ENCODE measurements at places on chromosomes 3 and 15.
A peak's percentile ranks its signal among the peaks of the same experiment; 100 is the strongest.

- DNase-seq = peak; percentile 80
These were observed 20.3 kb downstream of the FAM98B start for GRCh38 chr15:38474155-38474757.

GRCh38 chr3:134535186-134535970, 49.5 kb downstream of the CEP63 start:
- no peak for DNase-seq

DNA sequence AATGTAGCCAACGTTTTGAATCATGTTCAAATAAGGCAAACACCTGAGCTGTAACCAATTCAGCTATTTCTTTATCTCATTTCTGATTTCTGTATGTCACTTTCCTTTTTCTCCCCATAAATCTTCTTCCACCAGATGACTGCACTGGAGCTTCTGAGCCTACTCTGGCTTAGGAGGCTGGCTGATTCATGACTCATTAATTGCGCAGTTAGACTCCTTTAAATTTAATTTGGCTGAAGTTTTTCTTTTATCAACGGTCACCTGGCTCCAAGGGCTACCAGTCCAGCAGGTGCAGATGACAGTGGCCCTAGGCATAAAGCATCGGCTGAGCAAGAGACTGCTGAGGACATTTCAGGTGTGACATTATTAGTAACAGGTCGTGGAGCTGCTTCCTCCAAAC, 39.6 kb upstream of the ITGA11 start:
- DNase-seq = no peak

DNA sequence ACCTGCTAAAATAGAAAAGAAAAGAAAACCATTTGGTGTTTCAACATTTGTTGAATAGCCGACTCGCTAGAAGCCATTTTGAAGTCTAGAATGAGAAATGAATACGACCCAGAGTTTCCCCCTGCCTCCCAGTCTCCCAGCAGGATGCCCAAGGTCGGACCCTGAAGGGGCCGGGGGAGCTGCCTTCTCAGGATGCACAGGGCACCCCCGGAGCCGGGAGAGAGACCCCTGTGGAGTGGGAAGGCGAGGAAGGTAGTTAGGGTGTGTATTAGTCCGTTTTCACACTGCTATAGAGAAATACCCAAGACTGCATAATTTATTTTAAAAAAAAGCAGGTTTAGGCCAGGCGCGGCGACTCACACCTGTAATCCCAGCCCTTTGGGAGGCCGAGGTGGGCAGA, 44.7 kb downstream of the NIPA2 start:
- DNase-seq = no peak

GRCh38 chr3:127234778-127235177, 41.8 kb downstream of the PRR23E start:
- DNase-seq = no peak

DNA sequence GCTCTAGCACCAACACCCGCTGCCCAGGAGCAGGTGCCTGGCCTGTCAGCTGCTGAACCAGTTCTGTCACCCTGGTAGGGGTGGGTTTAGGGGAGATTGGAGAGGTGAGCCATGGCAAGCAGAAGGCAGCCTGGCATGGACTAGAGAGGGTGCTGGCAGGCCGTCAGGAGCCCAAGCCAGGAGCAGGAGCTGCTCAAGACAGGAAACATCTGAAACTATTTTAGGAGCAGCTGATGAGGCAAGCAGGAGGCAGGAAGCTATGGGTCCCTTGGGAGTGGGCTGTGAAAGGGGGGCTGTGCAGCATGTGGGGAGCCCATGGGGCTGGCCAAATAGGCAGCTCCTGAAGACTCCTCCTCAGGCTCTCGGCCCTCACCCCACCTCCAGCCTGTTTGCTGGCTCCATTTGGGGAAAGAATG, 2.3 kb downstream of the INKA1 start:
- peak; percentile 83 for DNase-seq

DNA sequence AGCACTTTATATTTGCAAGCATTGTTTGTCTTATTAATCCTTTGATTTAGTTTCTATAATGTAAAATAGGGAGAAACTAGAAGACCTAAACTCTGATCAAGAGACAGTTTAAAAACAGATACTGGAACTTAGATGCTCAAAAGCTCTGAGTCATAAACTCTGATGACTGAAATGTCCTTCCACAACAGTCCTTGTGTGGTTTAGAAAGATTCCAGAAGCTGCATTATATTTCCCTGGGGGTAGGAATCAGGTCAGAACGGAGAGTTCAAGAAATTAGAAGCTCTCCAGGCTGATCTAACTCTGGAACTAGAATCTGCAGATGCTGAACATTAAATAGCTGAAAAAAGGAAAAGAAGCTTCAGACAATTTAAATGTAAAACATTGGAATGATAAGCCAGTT, 18.3 kb upstream of the ONECUT1 start:
- no peak for DNase-seq

DNA sequence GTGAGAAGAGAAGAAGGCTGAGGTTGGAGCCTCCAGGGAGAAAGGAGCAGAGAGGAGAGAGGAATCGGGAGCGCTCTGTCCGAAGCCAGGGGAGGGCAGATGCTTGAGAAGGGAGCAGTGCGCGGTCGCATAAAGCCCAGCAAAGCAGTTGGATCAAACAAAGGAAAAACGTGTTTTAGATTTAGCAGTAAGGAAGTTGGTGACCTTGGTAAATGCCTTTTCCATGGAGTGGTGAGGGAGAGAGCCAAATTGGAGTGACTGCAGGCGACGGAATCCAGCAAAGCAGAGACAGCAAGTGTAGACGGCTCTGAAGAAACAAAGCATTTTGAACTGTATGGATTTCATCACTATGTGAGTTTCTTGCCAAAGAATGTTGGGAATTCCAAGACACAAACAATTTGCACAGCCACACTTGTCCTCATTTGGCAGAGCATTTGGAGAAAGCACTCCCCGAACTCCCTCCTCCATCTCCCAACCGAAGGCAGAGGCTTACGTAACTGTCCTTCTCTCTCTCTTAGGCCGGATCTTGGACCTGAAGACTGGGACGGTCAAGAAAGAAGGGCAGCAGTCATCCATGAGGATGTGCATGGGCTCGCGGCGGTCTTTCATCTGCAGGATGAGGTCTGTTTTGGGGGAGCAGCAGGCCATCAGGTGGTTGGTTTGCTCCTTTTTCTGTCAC, 103.6 kb downstream of the ARNT2 start:
- DNase-seq = no peak

DNA sequence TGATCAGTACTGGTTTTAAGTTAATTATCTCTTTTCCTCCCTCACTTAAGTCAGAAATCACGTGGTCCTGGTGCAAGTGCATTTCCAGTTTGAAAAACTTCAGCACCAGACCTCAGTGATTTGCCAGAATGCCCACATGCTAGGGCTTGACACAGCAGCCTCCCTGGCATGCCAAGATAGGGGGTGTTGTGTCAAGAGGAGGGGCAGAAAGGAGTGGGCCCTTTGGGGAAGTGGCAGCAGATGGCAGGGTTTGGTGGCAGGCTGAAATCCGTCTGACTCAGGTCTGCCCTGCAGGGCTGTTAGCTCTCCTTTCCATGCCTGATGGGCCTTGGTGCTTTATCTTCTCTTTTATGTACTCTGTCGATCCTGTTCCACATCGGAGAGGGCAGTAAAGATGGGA, 23.4 kb downstream of the PXK start:
- peak; percentile 85 for DNase-seq

GRCh38 chr3:111737047-111737705, 121.9 kb upstream of the PHLDB2 start:
- DNase-seq = no peak

DNA sequence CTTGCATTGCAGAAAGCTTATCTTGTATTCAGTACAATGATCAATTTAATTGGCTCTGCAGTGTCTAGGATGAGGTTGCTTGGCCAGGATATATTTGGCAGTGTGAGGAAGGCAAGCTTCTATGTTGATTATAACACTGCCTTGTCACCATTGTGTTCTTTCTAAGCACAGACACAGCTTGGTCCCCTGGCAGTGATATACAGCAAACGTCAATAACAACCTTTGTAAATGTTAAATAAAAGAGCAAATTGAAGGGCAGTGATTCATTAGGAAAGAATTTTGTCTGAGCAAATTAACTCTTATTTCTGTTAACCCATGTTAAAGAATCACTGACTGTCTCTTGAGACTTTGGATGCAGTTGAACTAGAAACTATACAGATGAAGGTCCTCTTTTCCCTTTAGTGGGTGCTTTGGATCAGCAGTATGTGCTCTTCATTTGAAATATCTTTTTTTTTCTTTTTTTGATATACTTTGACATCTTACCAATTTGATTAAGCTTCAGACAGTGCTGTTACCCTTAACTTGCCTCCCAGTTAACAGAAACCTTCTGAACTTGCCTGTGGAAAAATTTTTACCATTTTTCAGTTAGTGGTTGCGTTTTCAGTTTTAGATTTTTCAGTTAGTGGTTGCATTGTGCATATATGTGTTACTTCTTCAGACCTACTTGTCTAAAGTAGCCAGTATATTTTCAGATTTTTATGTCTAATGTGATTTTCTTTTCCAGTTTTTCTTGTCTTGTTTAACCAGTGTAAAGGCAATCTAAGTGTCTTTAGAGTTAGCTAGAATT, 199.8 kb downstream of the TCF12 start:
- no peak for DNase-seq

DNA sequence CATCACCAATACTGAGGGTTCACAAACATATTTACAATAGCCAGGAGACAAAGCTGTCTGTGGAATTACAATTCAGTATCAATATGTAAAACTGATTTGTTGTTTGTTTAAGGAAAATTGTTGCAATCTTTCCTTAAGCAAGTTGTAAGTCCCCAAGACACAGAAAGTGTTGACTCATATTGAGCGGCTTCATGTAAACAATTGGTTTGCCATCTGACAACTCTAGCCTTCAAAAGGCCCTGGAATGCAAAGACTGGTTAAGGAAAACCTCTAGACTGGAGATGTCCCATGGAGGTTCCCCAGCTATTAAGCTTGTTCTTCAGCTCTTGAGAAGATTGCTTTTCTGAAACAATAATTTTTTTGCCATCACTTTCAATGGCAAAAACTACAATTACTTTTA, 283.7 kb upstream of the PROK2 start:
- no peak for DNase-seq

GRCh38 chr15:100690032-100690794, 87.8 kb downstream of the ASB7 start:
- DNase-seq = no peak

- DNase-seq = peak; percentile 96
These were observed 31.8 kb downstream of the PCOLCE2 start for GRCh38 chr3:142857056-142857455.

GRCh38 chr15:59292442-59293151, 80.1 kb downstream of the MYO1E start:
- no peak for DNase-seq

DNA sequence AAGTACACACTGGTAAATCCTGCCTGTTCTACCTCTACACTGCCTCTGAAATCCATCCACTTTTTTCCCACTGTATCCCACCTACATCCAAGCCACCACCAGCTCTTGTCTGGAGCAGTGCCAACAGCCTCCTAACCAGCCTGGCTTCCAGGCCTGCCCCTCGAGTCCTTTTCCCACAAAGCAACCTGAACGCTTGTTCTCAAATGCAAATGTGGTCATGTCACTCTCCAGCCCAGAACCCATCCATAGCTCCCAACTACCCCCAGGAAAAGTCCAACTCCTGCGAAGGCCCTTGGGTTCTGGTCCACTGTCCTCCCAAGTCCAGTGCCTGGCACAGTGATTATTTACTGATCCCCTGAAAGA, 83.8 kb downstream of the SEMA5B start:
- peak; percentile 42 for DNase-seq

DNA sequence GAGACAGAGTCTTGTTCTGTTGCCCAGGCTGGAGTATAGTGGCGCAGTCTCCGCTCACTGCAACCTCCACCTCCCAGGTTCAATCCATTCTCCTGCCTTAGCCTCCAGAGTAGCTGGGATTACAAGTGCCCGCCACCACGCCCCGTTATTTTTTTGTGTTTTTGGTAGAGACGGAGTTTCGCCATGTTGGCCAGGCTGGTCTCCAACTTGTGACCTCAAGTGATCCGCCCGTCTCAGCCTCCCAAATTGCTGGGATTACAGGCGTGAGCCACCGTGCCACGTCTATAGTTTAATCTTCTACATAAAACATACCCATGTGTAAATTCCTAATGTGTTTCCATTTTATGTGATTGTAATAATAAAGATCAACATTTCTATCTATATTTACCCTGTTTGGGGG, 1.7 kb downstream of the GALK2 start:
- DNase-seq = no peak

GRCh38 chr3:4448187-4448586, 18.9 kb downstream of the SUMF1 start:
- no peak for DNase-seq

GRCh38 chr15:90986790-90987507, 7.4 kb downstream of the PRC1 start:
- DNase-seq = no peak

GRCh38 chr3:119331661-119332060, 37.5 kb downstream of the ARHGAP31 start:
- DNase-seq = no peak

Data from NCI-H2171 treated with DMSO at 0.1 percent for 48 hours (cell line).